NCI-H2107 (cell line): ENCODE measurements at places on chromosomes 3 and 15.

DNA sequence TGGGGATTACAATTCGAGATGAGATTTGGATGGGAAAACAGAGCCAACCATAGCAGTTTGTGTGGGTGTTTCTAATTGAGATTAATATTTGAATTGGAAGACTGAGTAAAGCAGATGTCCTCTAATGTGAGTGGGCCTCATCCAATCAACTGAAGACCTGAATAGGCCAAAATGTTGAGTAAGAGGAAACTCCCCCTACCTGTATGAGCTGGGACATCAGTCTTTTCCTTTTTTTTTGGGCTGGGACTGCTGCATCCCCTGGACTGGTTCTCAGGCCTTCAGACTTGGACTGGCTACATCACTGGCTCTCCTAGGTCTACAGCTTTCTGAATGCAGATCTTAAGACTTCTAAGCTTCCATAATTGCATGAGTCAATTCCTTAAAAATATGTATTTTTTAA, 144.1 kb downstream of the CD47 start:
- DNase-seq, result no peak

GRCh38 chr15:66224946-66225345, 28.6 kb downstream of the MEGF11 start:
- DNase-seq, result no peak

DNA sequence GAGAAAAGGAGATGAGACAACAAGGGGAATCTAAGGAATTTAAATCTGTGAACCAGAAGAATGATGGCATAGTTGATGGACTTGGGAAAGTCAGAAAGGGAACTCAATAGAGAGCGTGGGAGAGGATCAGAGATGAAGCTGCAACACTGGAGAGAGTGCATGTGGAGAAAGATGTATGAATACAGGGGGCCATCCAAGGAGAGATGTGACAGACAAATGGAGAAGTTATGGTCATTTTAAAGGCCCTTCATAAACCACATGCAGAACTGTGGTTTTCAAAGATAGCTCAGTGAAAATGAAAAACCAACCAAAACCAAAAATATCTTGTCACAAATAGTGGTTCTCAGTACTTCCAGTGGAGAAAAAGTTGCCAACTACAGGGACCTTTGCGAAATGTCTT, 265.2 kb downstream of the SUCLG2 start:
- DNase-seq, result no peak

DNA sequence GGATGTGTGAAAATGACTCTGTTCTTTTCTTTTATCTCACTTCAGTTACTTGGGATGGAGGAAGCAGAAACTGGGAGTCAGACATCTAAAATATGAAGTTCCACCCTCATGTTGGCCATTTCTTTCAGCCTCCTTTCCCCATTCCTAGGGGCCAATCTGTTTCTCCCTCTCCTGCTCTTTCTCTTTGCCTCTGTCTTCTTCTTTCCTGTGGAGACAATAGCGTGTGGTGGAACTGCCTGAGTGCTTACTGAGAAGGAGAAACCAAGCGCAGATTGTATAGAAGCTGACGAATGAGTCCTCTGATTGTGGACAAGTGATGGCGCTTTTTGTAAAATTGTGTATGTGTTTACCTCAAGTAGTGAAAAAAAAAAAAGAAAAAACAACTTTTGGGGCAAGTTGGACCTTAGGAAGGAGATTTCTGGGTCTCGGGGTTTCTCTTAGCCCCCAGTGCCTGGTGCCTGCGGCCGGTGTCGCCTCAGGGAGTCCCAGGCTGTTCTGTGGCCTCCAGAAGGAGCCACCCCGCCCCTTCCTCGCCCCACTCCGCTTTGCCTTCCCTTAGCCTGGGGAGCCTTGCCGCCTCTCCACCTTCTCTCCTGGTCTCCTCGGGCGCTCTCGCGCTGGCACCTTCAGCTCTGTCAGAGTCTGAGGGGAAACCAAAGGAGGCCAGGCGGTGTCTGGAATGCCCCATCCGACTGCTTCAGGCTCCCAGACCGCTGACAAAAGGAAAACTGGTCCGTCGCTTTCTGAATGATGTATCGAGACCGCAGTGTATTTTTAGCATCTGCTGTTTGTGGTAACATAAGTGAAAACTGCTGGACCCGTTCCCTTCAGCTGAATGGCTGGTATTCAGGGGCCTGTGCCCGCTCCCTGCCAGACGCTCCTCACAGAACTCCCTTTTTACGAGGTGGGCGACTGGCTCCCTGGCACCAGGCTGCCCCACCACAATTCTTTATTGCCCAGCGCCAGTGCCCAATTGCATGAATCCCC, 30.1 kb downstream of the SCG5 start:
- no peak for DNase-seq

DNA sequence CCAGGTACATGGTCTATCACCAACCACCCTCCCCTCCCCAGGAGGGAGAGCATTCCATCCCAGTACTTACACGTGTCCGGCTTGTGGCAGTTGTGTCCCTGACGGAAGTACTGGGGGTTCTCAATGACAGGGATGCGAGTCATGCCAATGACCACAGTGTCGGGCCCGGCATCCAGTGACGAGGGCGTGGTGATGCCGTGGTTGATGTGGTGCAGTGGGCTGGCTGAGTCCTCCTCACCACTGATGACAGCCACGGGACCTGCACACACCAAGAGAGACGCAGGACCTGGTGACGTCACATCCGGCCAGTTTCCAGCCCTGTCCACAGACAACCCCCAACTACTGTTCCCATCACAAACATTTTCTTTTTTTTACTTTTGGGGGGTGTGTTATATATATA, 223.8 kb downstream of the NTRK3 start:
- DNase-seq, result no peak

GRCh38 chr3:125622381-125622791, 27.1 kb upstream of the OSBPL11 start:
- no peak for DNase-seq

DNA sequence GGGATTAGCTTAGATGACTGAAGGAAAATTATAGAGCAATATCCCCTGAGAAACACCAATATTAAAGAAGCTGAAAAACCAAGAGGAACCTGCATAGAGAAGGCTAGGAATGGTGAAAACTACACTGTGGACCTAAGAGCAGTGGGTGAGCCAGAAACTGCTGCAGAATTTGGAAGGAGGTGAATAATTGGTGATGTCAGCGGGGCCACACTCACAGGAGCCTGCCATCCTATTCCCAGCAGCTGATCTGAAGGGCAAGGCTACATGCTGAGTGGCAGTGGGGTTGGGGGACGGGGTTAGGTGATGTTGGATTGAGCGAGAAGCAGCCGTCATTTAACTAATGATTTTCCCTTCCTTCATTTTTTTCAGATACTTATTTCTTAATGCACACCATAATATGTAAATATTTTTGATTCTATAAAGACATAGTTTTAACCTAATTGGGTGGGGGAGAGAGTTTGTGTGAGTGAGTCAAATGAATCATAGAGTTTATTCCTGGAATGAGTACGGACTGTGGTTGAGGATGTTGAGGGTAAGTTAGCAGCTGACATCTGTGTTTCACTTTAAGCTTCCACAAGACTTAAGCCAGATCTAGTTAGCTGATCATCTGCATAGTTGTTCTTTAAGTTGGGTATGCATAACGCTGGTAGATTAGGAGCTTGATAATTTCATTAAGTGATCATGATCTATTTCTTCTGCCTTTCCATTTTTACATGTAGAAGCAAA, 222.8 kb downstream of the PTPRG start:
- no peak for DNase-seq

GRCh38 chr3:40800343-40800742, 275.6 kb downstream of the ZNF621 start:
- DNase-seq, result no peak

- no peak for DNase-seq
Observed at GRCh38 chr3:33578325-33579177, 138.3 kb upstream of the UBP1 start.

- DNase-seq, result no peak
Observed at GRCh38 chr3:149417174-149417573, 39.7 kb upstream of the TM4SF1 start.

DNA sequence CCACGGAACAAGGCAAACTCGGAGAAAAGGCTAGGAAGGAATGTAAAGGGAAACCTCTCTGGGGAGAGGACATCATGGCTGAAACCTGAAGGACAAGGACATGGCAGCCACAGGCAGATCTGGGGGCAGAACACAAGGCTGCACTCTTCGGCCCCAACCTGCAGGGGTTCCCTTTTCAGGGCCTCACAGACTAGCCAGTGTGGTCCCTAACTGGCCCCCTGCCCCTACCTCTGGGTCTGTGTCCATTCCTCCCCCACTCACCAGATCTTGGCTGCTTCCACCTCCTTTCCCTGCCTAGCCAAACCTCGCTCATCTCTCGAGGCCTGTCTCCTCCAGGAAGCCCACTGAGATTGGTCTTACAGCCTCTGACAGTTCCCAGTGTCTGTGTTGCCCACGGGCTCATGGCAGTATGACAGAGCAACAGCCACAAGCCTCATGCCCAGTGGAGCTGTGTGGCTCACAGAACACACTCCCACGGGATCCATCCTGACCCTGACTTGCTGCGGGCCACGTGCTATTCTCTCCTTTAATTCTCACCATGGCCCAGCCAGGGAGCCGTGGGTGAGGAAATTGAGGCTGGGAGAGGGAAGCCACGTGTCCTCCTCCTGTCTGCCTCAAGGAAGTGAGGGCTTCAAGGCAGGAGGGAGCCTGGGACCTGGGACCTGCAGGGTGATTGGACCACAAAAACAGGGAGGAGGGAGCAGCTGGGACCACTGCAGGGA, 26.5 kb downstream of the WNT7A start:
- DNase-seq, result no peak

DNA sequence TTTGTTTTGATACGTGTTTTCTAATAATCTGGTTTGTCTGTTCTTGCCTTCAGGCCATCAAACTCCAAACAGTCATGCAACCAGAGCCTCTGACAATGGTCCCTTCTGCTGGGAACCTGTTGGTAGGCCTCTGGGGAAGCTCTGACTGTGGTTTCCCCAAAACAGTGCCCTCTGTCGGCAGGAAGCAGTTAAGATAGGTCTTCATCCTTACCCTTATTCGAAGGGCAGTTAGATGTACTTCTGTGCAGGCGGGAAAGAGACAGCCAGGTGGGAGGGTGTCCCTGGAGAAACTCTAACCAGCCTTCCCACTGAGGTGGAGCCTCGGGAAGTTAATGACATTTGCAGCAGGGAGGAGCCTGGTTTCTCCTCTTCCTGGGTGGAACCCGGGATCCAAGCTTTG, 81.6 kb upstream of the CHMP2B start:
- DNase-seq, result no peak

DNA sequence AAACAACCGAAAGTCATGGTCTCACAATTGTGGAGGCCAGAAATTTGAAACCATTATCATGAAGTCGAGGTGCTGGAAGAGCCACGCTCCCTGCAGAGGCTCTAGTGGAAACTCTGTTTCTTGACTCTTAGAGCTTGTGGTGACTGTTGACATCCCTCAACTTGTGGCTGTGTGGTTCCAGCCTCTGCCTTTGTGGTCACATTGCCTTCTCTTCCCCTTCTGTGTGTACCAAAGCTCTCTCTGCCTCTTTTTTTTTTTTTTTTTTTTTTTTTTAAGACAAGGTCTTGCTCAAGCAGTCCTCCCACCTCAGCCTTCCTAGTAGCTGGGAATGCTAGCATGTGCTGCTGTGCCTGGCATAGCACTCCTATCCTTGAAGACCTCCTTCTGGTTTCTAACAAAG, 48.7 kb upstream of the CRTC3 start:
- no peak for DNase-seq

DNA sequence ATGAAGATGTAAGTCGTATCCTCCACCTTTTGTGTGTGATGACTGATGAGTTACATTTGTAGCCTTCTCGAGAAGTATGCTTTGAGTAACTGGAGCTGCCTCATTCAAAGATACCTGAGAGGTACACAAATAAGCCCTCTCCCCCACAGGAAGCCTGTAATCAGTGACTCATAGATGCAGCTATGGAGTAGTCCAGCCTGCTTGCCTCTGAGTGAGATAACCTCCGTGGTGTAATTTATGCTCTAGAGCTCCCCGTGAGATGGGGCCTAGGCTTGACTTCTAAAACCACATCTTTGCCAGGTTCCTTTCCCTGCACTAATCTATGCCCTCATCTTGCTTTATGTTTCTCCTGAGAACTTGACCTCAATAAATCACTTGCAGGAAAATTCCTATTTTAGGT, 291.7 kb downstream of the SUCLG2 start:
- DNase-seq, result no peak

DNA sequence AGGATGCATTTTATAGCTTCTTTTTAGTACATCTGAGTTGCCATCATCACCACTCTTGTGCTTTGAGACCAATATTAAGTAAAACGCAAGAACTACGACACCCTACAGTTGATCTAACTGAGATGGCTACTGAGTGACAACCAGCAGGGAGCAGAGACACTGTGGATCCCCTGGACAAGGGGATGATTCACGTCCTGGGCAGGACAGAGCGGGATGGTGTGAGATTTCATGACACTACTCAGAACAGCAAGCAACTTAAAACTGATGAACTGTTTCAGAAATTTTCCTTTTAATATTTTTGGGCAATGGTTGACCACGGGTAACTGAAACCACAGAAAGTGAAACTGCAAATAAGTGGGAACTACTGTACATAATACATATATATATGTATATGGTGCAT, 299.2 kb downstream of the ADAMTS17 start:
- no peak for DNase-seq

- no peak for DNase-seq
Observed at GRCh38 chr3:126459111-126459762, 16.5 kb downstream of the ZXDC start.

GRCh38 chr3:139629033-139629432, 48.7 kb downstream of the NMNAT3 start:
- DNase-seq, result no peak

- no peak for DNase-seq
Observed at GRCh38 chr15:86756688-86757087, 677.0 kb downstream of the AGBL1 start.

DNA sequence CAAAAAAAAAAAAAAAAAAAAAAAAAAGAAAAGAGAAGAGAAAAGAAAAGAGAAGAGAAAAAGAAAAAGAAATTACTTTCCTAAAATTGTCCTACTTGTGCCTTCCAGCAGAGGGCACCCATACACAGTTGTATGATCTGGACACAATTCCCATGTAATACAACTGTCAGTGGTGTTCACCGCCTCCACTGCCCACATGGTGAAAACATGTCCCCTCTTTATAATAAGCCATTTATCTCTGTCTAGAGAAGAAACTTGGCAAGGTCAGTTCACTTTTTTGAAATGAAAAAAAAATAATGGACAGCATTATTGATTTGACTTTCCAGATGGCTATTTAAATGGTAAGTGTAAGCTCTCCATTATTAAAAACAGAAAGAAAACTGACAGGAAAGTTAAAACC, 459.4 kb downstream of the GBE1 start:
- DNase-seq, result no peak
